Right renal cortex interstitium (tissue), 3 donors: ENCODE measurements at places on chromosomes 3 and 15. TPM values are rescaled to one million over a fixed set of nuclear protein-coding genes. Genes with fewer than 3 reads are reported as not detected.

GATM gene
- 323 TPM for polyA plus RNA-seq

SEMA5B gene
- 23.4 TPM for polyA plus RNA-seq

LMAN1L gene
- polyA plus RNA-seq: not detected

CD96 gene
- 1.2 TPM for polyA plus RNA-seq

DPPA2 gene
- 1.4 TPM for polyA plus RNA-seq

RYR3 gene
- polyA plus RNA-seq: 4.4 TPM

FOXB1 gene
- polyA plus RNA-seq: not detected

SERINC4 gene
- polyA plus RNA-seq: not detected

CD200R1 gene
- polyA plus RNA-seq: 0.90 TPM

DNA sequence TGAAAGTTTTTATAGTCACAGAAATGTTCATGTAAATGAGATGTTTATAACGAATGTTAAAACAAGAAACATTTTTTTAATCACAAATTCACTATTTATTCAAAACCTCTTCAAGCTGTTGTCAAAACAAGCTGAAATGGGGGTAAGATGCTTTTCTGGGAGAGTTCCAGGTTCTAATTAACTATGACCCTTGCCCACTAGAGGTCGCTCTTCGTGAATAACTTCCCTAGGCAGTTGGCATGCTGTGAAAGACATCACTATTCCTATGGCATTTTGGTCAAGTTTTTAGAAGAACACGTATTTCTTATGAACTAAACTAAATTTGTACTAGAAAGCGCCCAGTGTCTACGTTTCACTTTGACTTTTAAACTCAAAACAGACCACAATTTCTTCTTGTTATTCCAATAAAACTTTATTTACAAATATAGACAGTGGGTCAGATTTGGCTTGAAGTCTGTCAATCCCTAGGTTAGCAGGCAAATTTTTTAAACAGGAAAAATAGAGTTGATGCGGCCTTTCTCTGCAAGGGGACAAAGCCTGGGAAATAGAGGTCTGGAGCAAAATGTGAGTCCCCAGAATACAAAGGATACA, 62.8 kb upstream of the CMTM8 start:
- DNase-seq: no peak

GRCh38 chr15:38671675-38672254, 107.2 kb upstream of the RASGRP1 start:
- DNase-seq: no peak

DNA sequence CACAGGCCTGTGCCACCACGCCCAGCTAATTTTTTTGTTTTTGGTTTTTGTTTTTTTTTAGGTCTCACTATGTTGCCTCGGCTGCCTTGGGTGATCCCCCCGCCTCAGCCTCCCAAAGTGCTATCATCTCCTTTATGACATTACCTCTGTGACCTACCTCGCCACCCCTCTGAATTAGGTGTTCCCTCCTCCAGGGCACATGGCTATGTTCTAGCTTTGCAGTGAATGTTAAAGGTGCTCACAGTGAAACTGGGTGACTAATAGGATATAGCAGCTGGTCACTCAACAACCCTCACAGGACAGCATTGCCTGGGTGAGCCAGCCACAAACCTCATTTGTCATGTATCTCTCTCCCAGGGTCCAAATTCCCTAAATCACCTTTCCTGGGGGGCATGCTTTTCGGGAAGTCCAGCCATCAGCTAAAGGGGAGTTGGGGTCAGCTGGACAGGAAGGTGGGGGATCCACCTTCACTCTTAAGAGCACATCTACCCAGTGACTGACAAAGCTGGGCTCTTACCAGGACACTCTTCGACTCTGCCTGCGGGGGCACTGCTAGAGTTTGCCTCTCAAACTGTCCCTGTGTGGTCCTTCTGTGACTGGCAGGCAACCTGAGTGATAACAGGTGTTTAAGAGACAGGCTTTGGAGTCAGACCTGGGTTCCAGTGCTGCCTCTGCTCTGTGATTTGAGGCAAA, 1.6 kb upstream of the TTLL3 start:
- no peak for DNase-seq

DNA sequence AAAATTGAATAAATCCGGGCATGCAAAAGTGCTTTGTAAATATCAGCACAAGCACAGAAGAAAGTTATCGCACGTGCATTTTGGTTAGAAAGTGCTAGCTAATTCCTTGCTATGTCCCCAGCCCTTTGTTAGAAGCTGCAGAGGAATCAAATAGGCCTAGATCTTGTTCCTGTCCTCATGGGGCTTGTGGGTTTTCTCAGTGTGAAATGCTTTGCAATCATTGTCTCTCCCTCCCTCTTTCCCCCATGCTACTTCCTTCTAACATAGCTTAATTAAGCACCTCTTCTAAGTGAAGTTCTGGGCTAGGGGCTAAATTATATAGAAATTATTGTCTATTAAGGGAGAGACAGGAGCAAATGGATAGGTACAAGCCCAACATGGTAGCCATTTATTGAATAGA, 271.7 kb downstream of the RPLP1 start:
- no peak for DNase-seq

DNA sequence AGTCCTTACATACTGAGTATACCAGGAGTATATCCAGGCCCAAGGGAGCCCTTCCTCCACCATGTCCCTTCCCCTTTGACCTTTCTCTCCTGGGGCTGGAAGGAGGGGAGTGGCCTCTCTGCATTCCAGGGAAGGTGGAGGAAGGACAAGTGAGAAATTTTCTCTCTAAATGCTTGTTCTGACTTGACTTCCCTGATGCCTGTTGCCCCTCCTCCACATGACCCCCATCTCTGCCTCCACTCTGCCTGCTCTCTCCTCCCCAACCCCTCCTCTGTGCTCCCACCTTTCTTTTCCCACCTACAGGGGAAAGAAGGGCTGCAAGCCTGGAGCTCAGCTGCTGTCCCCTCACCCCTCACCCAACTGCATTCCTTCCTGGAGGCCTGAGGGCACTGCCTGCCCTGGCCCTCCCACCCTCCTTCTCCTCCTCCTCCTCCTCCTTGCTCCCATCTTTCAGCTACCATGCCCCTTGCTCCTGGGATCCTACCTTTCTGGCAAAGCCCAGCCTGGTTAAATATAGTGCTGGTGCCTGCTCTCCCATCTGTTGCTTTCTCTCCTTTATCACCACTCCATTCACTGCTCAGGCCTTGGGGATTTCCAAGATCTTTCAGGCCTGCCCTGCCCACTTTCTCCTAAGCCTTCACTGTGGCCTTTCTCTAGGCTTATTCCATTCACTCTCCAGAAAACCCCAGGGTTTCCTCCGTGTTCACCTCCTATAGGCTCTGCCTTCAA, 8.5 kb upstream of the DAG1 start:
- no peak for DNase-seq

DNA sequence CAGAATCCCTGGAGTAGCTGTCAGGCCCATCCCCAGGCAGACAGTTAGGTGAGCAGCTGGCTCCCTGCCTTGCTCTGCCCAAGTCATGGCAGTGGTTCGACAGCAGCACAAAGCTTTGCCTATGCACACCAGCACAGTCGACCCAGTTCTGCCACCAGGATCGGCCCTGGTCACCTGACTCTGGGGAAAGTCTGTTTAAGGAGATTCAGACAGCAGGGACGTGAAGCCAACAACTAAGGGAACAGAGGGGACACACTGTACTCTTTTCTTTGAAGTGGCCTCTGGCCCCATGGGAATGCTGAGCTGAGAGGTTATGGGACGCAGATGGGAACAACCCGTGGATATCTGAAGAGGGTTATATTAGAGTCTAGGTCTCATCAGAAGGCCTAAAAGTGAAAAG, 134.8 kb downstream of the CHDH start:
- no peak for DNase-seq

DNA sequence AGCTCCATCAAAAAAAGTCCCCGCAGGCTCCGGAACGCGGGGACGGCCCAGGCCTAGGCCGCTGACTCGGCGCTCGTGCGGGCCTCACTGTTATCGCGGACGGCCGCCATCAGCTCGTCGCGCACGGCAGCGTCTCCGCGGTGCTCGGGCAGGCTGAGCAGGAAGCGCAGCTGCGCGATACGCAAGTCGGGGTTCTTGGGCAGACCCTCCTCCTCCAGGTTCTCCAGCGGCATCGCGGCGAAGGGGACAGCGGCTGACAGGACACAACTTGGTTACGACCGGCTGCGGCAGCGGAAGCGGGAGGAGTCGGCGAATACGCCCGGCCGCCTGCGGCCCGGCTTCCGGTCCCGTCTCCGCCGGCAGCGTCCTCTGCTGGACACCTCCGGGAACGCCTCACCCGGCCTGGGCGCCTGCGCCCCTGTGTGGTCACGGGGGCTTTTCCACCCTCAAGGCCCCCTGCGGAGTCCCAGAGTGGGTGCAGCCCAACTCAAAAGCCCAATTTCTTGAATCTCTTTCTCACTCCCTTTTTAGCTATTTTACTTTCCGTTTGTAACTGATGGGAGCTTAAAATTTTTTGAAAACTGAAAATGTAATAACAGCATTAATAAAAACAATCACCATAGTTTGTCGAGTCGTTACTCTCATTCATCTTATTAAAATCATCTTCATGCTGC, at the start of gene PSMD6:
TSS of gene PSMD6 (minus strand) at position 308 of the 674 bp plus-strand sequence. CDS start at position 233, 75 bp downstream.
- DNase-seq: peak; percentile 78

GRCh38 chr15:45320581-45321205, 57.7 kb downstream of the GATM start:
- DNase-seq: no peak

DNA sequence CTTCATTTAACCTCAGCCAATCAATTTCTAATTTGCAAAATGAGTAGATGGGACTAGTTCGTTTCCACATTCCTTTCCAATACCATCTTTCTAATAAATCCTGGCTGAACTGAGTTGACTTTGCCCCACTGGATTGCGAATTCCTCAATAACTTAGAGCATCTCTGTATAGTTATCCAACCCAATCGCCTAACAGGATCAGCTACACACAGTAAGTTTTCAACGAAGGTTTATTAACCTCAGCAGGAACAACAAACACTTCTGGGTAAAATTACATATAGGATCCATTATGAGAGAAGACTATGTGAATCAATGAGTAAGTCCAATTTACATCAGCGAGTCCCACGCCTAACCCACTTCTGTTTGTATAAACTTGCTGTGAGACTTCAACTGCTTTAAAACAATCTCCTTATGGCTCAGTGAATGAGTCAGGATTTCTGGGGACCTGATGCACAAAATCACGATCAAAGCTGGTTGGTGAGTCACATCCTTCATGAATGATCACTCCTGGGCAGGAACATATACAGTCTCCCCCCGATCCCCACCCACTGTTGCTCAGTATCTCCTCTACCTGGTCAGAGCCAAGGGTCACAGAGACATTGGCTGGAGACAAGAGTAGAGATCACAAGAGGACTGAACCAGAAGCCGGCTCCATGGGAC, 142.8 kb downstream of the EDEM1 start:
- no peak for DNase-seq

DNA sequence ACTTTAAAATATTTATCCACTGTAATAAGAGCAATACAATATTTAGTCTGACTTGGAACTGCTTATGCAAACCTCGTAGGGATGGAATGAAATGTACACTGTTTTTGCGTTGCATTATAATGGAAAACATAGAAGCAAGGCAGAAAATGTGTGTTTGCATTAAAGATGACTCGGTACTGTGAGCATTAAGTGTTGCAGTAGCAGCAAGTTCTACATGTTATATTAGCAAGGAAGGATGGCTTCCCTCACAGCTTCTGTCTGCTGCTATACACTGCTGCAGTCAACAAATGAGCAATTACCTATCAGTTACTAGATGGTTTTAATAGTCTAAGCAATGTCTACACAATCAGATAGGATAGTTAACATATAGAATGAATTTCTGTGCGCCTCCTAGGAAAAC, 75.4 kb downstream of the CDIN1 start:
- DNase-seq: no peak

DNA sequence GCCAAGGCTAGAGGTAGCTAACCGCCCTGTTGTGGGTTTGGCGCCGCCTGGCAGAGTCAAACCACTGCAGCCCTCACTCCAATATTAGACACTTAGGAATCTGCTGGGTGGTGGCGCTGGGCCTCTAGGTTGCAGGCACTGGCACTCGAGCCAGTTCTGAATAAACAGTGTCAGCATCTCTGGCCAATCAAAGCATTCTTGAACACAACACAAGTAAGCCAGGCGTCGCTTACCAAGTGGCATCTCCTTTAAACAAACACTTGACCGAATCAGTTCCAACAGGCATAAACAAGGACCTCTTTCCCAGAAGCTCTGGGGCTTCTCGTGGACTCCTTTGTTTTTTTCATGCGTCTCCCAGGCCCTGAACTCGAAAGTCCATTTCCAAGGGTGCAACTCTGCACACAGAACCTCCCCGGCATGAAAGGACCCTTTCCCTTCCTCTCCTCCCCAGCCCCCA, 82.3 kb downstream of the LRIG1 start:
- DNase-seq: no peak

GRCh38 chr15:89018207-89018606, 70.0 kb upstream of the ABHD2 start:
- DNase-seq: no peak

DNA sequence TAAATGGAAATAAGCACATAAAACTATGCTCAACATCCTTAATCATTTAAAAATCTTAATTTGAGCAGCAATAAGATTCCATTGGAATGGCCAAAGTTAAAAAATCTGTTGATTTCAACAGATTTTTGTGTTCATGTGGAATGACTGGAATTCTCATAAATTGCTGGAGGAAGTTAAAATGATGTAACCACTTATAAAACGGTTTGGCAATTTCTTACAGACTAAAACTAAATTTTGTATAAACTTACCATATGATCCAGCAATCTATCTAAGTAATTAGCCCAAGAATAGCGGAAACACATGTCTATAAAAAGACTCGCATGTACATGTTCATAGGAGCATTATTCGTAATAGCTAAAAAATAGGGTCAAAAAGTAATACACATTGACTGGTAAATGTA, 1713.6 kb downstream of the SI start:
- no peak for DNase-seq

DNA sequence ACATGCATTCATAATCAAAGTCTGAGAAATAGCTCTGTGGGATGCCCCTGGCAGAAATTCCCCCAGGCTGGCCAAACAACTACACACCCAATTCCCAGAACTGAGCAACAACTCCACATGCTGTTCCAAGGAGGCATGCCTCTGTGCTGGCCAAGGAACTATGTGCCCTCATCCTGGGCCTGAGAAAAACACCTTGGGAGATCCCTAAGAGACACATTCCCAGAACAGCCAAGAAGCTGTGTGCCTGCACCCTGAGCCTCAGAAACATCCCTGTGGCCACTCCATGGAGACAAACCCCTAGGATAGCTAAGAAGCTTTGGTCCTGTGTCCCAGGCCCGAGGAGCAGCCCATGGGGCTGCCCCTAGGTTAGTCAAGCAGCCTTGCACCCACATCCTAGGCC, 92.3 kb upstream of the MME start:
- no peak for DNase-seq

DNA sequence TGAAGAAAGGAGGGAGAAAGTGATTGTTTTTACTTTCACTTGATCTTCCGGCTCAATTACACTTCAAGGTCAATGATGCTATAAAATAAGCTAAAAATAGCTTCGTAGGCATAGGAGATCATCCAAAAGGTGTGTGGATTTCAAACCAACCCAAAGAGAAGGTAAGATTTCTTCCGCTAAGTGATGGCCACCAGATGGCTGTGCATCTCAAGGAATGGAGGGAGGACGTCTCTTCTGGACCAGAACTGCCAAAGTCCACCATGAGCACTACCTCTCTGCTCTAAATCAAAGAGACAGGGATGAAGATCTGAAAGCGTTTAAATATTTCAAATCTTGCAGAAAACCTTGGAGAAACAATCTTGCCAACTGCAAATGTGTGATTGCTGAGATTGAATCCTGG, 199.1 kb upstream of the ZPLD1 start:
- DNase-seq: no peak

GRCh38 chr3:70064194-70064779, 64.8 kb downstream of the SAMMSON start:
- DNase-seq: peak; percentile 14

- peak; percentile 48 for DNase-seq
Observed at GRCh38 chr3:40476478-40477470, at the start of gene ZNF619. Gene ZNF619, plus strand, starts transcription at chr3:40477122. Its CDS starts 858 bp downstream, at chr3:40477980.

GRCh38 chr15:67101911-67102598, 36.7 kb downstream of the SMAD3 start:
- DNase-seq: no peak
